H1 (cell line): ENCODE measurements at places on chromosomes 6 and 20. TPM values are rescaled to one million over a fixed set of nuclear protein-coding genes. Genes with fewer than 3 reads are reported as not detected.
A peak's percentile ranks its signal among the peaks of the same experiment; 100 is the strongest.

DNA sequence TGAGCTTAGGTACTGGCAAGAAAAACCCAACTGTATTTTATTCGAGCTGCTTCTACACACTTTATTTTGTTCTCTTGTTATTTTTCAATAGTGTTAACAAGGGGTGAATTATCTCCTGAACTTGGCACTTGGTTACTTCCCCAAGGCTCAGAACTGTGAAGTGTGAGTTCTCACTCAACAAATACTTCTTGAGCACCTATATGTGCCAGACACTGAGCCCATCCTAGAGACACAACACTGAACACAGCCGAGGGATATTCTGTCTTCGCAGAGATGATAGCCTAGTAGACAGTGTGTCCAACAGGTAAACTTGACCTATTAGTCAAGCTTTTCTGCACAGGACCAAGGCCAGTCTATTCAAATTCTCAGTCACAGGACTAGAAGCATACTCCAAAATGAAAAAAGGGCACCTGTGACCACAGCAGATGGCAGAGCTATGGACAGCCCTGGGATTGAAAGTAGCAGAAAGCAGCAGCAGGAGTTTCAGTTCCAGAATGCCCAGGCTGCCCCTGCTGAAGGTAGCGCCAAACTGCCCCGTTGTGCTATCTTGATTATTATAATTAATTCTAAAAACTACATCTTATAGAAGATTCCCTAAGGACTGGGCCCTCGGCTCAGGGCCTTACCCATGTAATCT is 77.8 kb upstream of the TAB2 start:
- H3K4me1 ChIP-seq: no peaks in the 10 kb centered on the region
- no peak overlapping the region for H3K27ac ChIP-seq
- no peaks in the 10 kb centered on the region for H3K36me3 ChIP-seq
- no peak for DNase-seq
- H3K4me3 ChIP-seq: no peak overlapping the region

DNA sequence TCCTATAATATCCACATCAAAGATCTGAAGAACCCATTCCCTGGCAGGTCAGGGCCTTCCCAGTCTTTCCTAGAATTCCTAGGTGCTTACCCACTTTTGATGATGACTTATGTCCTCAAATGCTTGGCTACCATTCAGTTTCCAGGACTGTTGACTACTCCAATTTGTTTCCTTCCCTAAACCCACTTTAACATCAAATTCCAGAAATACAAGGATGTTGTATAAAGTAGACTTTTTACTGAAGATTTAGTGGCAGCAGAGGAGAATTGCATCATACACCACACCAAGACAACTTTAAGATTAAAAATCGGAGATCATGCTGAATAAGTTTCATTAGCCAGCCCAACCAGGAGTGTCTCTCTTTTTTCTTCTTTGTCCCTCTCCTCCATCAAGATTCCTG is 203.3 kb upstream of the LAMP5 start:
- H3K36me3 ChIP-seq: no peaks in the 10 kb centered on the region
- no peaks in the 10 kb centered on the region for H3K4me1 ChIP-seq
- H3K27me3 ChIP-seq: no peaks in the 10 kb centered on the region

GRCh38 chr20:24405810-24406209 is 63.6 kb upstream of the SYNDIG1 start:
- no peaks in the 10 kb centered on the region for H3K36me3 ChIP-seq
- DNase-seq: no peak
- H3K27ac ChIP-seq: no peak overlapping the region

GRCh38 chr6:47672816-47673215 is 25.6 kb upstream of the ADGRF4 start:
- peaks cover 9% of the 10 kb centered on the region for H3K4me1 ChIP-seq
- H3K4me3 ChIP-seq: no peak overlapping the region
- DNase-seq: no peak
- H3K27me3 ChIP-seq: no peaks in the 10 kb centered on the region

DNA sequence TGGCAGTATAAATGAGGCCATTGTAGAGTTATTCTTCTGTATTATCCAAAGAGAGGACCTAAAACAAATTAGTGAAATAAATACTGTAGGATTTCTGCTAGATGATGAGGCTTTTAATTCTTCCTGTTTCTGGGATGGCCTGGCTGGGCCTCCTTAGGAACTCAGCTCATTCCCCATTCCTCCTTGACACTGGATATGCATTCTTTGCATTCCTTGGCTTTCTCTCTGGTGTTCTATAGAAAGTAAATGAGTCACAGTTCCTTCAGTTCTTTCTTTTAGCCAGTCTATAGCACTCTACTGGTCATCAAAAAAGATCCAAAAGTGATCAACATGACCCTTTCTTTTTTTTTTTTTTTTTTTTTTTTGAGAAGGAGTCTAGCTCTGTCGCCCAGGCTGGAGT is 8.6 kb downstream of the OR10C1 start:
- H3K4me3 ChIP-seq: no peak overlapping the region; the same call in 1 of the 2 replicates
- H3K36me3 ChIP-seq: no peaks in the 10 kb centered on the region
- no peak overlapping the region for H3K27ac ChIP-seq
- peaks cover 2% of the 10 kb centered on the region; the same call in 1 of the 2 replicates for H3K4me1 ChIP-seq
- DNase-seq: no peak

DNA sequence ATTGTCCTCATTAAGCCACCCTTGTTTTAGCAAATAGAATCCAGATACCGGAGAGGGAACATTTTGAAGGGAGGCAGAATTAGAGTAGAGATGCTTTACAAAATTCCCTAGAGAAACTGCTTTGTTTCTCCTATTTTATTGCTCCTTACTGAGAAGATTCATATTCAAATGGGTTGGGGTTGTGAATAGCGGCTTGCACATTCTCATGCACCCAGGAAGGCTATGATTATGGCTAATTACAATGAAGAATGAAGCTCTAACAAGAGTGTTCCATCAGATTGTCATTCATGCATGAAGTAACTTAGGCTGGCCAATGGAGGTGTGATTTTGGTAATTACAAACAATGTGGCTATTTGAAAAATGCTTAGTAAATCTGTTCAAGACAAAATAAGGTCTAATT is 129.6 kb downstream of the PACRG start:
- H3K4me3 ChIP-seq: peak overlapping the region; percentile 51
- peak overlapping the region; percentile 66; the same call in 1 of the 2 replicates for H3K27ac ChIP-seq
- no peaks in the 10 kb centered on the region for H3K36me3 ChIP-seq
- H3K4me1 ChIP-seq: peaks cover 6% of the 10 kb centered on the region
- H3K27me3 ChIP-seq: no peaks in the 10 kb centered on the region

GRCh38 chr6:120826253-120826652 is 508.0 kb downstream of the TBC1D32 start:
- DNase-seq: peak; percentile 62
- H3K4me3 ChIP-seq: no peak overlapping the region
- no peak overlapping the region for H3K27ac ChIP-seq
- no peaks in the 10 kb centered on the region for H3K4me1 ChIP-seq
- no peaks in the 10 kb centered on the region for H3K27me3 ChIP-seq

DNA sequence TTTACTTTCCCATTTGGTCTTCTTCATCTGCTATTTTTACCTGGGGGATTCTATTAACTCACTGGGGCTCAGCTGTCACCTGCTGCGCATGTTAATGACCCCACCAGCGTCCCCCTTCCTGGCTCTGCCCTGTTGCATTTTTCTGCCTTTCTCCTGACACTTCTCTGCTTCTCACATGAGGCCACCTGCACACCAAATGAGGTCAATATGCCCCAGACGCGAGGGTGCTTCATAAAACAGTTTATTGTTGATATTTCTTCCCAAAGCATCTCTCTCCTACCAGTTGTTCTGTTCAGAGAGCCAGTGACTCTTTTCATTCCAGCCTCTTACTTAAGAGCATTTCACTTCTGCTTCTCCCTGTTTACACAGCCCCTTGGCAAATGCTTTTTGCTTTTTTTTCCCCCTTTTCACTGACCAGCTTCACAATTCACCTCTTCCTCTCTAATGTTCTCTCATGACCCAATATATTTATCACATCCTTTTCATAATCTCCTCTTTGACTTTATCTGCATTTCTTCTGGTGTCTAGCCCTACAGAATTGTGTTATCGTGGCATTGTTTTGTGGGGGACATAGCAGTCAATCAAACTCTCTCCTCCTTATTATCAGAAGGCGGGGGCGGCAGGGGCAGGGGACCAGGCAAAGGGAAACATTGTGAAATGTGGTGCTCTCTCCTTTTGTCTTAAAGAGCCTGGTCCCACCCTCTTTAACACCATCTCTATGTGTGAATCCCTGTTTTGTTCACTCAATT is 545.8 kb upstream of the CITED2 start:
- no peak overlapping the region for H3K27ac ChIP-seq
- no peak overlapping the region for H3K4me3 ChIP-seq
- no peaks in the 10 kb centered on the region for H3K36me3 ChIP-seq
- no peaks in the 10 kb centered on the region for H3K27me3 ChIP-seq
- no peaks in the 10 kb centered on the region for H3K4me1 ChIP-seq

GRCh38 chr6:107704347-107705013 is 119.6 kb downstream of the SCML4 start:
- no peak overlapping the region for H3K4me3 ChIP-seq
- no peaks in the 10 kb centered on the region for H3K27me3 ChIP-seq
- no peak for DNase-seq
- H3K27ac ChIP-seq: no peak overlapping the region

DNA sequence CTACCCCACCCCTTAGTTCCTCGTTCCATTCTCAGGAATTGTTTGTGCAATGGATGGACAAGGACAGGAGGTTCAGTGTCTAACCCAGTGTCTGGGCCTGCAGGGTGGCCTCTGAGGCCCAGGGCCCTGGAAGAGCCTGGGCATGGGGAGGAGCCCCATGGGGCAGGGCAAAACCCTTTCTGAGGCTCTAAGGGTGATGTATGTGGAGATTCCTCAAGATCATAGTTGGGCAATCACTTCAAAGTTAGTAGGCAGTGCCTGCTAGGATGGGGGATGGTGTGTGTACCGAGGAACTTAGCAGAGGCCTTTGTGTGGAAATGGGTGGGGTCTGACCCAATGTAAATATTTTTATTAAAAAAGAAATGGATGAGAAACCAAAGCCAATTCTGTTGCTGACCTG is 6.7 kb upstream of the C2 start:
- no peak overlapping the region for H3K27ac ChIP-seq
- DNase-seq: no peak
- no peaks in the 10 kb centered on the region for H3K36me3 ChIP-seq
- H3K4me1 ChIP-seq: no peaks in the 10 kb centered on the region
- no peak overlapping the region for H3K4me3 ChIP-seq
- no peaks in the 10 kb centered on the region for H3K27me3 ChIP-seq

GRCh38 chr20:21031666-21032065 is 74.5 kb downstream of the LINC00237 start:
- no peaks in the 10 kb centered on the region for H3K36me3 ChIP-seq
- DNase-seq: no peak
- H3K4me1 ChIP-seq: no peaks in the 10 kb centered on the region
- H3K27me3 ChIP-seq: no peaks in the 10 kb centered on the region
- H3K4me3 ChIP-seq: no peak overlapping the region

- H3K27ac ChIP-seq: no peak overlapping the region
- H3K4me3 ChIP-seq: no peak overlapping the region
- no peaks in the 10 kb centered on the region for H3K4me1 ChIP-seq
- H3K27me3 ChIP-seq: no peaks in the 10 kb centered on the region
- no peak for DNase-seq
These were observed 106.5 kb downstream of the MMS22L start for GRCh38 chr6:97176468-97176867.

GRCh38 chr20:533526-533925 is 10.1 kb downstream of the CSNK2A1 start:
- H3K4me1 ChIP-seq: peaks cover 4% of the 10 kb centered on the region
- no peak overlapping the region for H3K4me3 ChIP-seq
- H3K27me3 ChIP-seq: no peaks in the 10 kb centered on the region
- no peak overlapping the region for H3K27ac ChIP-seq
- DNase-seq: no peak

DNA sequence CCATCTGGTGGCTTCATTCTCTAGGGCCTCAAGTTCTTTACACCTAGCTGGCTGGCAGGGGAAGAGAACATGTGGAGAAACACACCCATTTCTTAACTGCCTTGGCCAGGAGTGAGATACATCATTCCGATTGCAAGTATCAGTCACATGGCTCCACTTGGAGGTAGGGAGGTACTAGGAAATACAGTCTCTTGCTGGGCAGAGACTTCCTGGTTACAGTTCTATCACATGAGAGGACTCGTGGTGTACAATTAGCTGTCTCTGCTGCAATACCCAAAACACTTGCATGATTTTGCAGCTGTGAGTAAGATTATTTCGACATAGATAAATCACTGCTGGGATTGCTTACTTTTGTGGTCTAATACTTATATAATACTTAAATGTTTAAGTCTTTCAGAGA is 51.1 kb downstream of the GTF2H5 start:
- H3K4me3 ChIP-seq: no peak overlapping the region
- DNase-seq: no peak
- no peaks in the 10 kb centered on the region for H3K4me1 ChIP-seq
- no peak overlapping the region for H3K27ac ChIP-seq
- no peaks in the 10 kb centered on the region for H3K27me3 ChIP-seq

DNA sequence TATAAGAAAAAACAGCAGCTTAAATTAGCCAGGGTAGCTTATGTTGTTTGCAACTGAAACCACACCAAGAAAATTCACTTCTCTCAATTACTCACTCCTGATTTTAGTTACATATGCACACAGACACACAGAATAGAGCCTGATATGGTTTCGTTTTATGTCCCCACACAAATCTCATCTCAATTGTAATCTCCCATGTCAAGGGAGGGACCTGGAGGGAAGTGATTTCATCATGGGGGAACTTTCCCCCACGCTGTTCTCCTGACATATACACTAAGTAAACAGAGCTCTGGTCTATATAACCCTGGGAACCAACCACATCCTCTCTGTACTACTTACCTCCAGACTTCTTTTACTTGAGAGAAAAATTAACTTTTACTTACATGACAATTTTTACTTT is 9.8 kb downstream of the OR12D1 start:
- no peaks in the 10 kb centered on the region for H3K27me3 ChIP-seq
- no peaks in the 10 kb centered on the region for H3K4me1 ChIP-seq
- H3K36me3 ChIP-seq: no peaks in the 10 kb centered on the region
- H3K27ac ChIP-seq: no peak overlapping the region
- H3K4me3 ChIP-seq: no peak overlapping the region

DNA sequence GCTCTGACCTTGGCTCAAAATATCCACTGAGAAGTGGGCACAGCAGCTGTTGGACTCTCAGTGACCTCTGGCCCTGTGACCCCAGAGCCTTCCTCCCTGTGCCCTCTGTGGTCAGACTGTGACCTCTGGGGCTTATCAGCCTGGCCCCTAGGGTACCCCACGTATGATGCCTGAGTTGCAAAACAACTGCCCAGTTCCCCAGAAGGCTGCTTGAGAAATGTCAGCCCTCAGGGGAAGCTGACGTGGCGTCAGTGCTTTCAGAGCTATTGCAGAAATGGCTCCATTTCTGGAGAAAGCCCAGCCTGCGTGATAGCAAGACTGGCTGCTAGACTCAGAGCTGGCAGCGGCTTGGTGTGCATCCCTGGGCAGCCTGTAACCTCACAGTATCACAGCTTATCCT is 31.5 kb upstream of the TGM2 start:
- no peaks in the 10 kb centered on the region for H3K27me3 ChIP-seq
- no peak for DNase-seq
- H3K4me1 ChIP-seq: no peaks in the 10 kb centered on the region
- no peak overlapping the region for H3K4me3 ChIP-seq
- H3K36me3 ChIP-seq: no peaks in the 10 kb centered on the region

GPR6 gene
- polyA plus RNA-seq: 0.18 and 0.31 TPM in 2 replicates

SLC22A23 gene
- polyA plus RNA-seq: 9.9 and 15.8 TPM in 2 replicates

PDSS2 gene
- 10.7 TPM in 2 replicates for polyA plus RNA-seq

TRIM31 gene
- 0.08 TPM in 1 of 2 replicates, not detected in the other for polyA plus RNA-seq

SPATA2 gene
- polyA plus RNA-seq: 11.0 and 15.4 TPM in 2 replicates

SALL4 gene
- polyA plus RNA-seq: 108 and 112 TPM in 2 replicates

PHACTR3 gene
- polyA plus RNA-seq: 0.03 and 0.05 TPM in 2 replicates

PPT2 gene
- 39.0 and 39.5 TPM in 2 replicates for polyA plus RNA-seq

MACROD2 gene
- polyA plus RNA-seq: 0.70 and 1.8 TPM in 2 replicates

MOG gene
- 0.17 and 0.19 TPM in 2 replicates for polyA plus RNA-seq
